ENCODE measurements at places on chromosomes 3 and 15.

- no peak for DNase-seq
These were observed 31.8 kb upstream of the SMAD3 start for GRCh38 chr15:67033571-67034044.

DNA sequence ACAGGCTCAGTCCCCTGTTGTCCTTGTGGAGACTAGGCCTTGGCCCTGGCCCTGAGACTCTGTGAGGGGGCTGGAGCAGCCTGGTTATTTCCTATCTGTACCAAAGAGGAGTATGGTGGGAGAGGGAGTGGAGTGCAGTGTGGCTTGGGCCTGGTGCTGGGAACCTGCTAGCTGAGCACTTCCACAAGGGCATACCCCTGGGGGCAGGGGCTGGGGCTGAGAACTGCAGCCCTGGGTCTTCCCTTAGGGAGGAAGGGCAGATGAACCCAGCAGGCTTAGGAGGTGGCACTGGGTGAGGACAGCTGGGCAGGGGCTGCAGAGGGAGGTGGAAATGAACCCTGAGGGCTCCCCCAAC, 3.5 kb upstream of the CHST14 start:
- no peak for DNase-seq

GRCh38 chr3:105542282-105543019, 175.7 kb downstream of the ALCAM start:
- DNase-seq, result no peak

GRCh38 chr3:20182206-20182605, 3.8 kb downstream of the SGO1 start:
- no peak for DNase-seq

DNA sequence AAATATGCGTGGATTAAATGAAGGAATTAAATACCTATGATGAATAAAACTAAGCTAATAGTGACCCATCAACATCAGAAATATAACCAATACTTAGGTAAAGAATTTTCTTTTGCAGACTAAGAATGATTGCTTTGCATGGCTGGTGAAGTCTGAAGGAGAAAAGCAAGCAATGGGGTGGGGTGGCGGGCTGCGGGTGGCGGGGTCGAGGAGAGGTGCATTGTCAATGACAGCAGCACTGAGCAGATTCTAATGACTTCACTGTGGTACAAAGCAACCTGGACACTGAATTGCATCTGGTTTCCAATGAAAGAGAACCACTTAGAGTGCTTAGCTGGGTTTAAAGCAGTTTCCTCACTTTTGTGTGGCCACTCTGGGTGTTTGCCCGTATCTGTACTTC, 171.5 kb upstream of the IL12A start:
- no peak for DNase-seq

DNA sequence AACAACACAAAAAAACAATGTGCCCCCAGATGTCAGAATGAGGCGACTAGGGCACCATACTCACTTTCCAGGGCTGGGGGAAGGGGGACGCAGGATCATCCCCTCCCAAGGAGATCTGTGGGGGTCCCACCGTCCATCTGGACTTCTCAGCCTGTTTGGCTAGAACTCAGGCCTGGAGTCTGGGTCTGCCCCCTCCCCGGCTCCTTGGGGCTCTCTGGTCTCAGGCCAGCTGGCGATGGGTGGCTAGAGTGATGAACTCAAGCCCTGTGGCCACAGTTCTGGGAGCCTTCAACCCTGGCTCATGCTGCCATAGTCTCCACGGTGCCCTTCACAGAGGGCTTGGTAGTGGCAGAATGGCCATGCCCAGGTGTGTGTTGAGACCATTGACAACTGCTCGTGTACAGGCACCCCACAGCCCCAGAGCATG, 13.6 kb downstream of the ZBTB47 start:
- DNase-seq, result no peak

DNA sequence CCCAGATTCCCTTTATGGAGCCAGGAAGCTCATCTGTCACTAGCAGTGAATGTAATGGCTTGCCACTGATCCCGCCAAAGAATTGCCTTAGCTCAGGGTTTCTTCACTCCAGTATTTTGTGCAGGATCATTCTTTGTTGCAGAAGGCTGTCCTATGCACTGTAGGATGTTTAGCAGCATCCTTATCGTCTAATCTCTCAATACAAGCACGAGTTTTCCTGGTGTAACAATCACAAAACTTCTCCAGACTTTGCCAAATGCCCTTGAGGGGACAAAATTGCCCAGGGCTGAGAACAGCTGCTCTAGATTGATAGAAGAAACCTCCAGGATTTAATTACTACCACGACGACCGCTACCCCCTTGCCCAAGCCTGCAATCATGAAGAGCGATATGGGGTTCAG, 6.8 kb upstream of the SHQ1 start:
- no peak for DNase-seq

DNA sequence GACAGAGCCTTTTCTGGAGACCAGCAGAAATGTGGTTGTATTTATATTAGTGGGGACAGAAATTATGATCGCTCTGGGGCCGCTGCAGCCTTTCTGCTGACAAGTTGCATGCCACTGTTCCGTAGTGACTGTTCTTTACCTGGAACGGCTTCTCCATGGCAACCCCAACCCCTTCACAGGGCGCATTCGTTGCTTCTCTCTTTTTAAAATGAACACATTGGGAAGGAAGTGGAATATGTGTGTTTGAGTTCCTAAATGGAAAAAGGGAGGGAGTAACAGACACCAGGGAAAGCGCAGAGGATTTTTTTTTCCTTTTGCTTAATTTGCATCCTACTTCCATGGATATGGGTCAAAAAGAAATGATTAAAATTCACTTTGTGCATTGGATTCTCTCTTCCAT, 482.0 kb upstream of the SUCLG2 start:
- no peak for DNase-seq

GRCh38 chr3:126927846-126928245, 55.1 kb upstream of the PLXNA1 start:
- no peak for DNase-seq

DNA sequence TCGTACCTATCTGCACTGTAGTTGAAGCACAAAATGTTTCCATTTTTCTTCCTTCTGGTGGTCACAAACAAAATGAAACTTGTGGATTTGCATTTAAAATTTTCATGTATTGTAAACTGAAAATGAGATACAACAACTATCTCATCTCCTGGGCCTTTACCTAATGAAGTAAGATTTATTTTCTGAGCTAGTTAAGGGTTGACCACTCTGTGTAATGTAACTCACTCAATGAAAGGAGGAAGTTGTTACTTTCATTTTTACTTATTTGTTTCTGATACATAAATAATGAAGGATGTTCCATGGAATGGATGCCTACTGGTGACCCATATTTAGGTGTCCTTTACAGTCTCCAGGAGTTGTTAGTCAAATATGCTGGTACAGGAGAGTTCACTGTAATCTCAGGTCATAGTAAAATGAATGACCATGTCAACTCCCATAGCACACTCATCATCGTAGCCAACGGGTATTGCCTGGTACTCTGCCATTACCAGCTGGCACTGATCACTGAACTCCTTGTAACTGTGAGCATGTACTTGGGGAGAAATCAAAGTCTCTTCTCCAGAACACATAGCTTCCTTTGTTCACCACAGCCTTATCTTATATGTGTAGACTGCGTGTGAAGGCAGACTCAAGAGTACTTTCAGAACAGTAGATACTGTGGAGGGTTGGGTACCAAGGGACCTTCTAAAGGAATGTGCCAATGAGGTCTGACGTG, 474.2 kb upstream of the ROBO2 start:
- no peak for DNase-seq

DNA sequence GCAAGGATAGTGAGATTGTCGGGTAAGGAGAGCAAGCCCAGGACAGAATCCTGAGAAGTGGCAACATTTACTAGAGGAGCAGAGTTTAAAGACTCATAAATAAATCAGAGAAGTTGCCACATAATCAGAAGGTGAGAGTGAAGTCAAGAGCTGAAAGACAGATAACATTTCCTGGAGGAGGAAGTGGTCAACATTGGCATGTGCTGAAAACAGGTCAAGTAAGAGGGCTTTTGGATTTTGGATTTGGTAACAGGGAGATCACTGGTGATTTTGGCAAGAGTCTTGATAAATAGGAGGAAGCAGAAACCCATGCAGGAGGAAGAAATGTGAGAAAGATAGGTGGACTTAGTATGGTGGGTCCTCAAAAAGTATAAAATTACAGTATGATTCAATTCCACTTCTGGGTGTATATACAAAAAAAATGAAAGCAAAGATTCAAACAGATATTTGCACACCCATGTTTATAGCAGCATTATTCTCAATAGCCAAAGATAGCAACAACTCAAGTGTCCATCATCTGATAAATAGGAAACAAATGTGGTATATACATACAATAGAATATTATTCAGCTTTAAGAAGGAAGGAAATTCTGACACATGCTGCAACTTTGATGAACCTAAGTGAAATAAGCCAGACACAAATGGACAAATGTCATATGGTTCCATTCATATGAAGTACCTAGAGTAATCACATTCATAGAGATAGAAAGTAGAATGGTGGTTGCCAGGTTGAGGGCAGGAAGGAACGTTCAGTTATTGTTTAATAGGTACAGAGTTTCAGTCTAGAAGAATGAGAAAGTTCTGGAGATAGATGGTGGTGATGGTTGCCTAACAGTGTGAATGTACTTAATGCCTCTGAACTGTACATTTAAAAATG, 27.3 kb upstream of the MBNL1 start:
- no peak for DNase-seq

DNA sequence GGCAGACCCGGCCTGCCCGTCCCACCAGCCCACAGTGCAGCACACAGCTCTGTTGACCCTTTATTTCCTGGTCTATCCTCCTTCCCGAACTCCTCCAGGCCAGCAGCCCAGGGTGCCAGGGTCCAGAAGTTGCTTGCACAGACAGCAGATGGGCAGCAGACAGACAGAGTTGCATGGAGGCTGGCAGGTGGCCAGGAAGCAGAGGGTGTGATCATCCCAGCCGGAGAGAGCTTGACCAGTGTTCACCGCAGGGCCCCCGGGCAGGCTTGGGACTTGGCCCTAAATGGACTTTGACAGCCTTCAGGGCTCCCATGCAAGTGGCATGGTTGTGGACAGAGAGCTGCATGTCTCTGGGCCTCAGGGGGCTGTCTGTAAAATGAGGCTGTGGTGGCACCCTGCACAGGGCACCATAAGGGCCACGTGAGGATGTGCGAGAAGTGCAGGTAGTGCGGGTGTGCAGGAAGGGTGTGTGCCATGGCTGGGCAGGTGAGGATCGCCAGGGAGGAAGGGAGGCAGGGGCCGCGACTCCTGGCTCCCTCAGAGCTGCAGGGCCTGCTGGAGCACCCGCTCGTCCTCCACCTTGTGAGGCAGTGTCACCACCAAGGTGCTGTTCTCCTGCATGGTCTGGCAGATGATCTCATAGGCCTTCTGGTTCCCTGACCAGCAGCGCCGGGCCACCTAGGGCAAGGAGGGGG, 6.3 kb upstream of the ZXDC start:
- no peak for DNase-seq

GRCh38 chr15:99966815-99967214, 233.6 kb upstream of the LYSMD4 start:
- no peak for DNase-seq

DNA sequence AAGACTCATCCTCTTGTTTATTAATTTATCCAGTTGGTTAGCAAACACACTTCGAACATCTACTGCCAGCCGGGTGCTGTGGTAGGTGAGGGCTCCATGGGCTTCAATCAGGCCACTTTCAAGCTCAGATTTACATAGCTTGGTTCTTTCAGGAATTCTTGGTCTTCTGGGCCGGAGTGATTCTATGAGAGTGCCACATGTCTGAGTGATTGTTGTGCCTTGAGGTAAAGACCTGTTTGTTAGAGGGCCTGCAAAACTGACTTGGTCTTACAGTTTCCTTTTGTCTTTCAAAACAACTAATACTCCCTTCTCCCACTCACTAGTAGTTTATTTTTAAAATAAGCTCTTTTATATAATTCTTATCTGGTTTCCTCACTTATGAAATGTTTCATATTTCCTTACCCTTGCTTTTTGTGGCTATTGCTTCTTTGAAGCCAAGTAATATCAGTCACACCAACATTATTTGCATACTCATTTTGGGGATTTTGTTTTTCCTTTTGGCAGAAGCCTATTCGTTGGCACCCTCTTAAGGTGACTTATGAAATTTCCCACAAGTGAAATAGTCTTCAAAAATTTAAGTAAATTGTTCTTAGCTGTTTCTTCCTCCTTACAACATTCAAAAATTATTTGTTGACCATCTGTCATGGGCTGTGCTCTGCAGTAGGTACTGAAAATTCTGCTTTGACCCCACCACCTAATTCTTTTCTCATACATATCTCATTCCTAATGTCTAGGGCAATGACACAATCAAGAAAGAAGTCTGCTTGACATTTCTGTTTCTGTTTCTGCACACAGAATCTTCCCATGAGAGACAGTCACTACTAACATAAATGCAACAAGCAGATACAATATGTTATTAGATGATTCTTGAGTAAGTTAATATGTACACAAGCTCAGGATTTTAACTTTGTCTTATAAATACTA, 120.2 kb downstream of the LRRC28 start:
- no peak for DNase-seq

Measured in stimulated activated CD8-positive, alpha-beta memory T cell treated with anti-CD3 and anti-CD28 coated beads, Interleukin-4, amount 100 ng/mL, for 4 hours (primary cell).